ENCODE measurements at places on chromosomes 13 and 19. TPM values are rescaled to one million over a fixed set of nuclear protein-coding genes. Genes with fewer than 3 reads are reported as not detected.

MEGF8 gene
- total RNA-seq: 14.7 TPM

LRRC63 gene
- not detected for total RNA-seq

GJB6 gene
- total RNA-seq: 20.2 TPM

ADPRHL1 gene
- total RNA-seq: 1.9 TPM

ZNF320 gene
- 22.7 TPM for total RNA-seq

ADAT3 gene
- total RNA-seq: 1.4 TPM

N4BP2L1 gene
- total RNA-seq: 2.7 TPM

CAPS gene
- total RNA-seq: 1.7 TPM

CEACAM5 gene
- 2.4 TPM for total RNA-seq

SYT3 gene
- not detected for total RNA-seq

PRTN3 gene
- not detected for total RNA-seq

SPTBN4 gene
- 0.36 TPM for total RNA-seq

SIGLECL1 gene
- total RNA-seq: not detected

UNC13A gene
- total RNA-seq: 0.14 TPM

EPS8L1 gene
- 96.7 TPM for total RNA-seq

KIR2DL4 gene
- not detected for total RNA-seq
